ENCODE measurements at places on chromosomes 6 and 20.
A peak's percentile ranks its signal among the peaks of the same experiment; 100 is the strongest.

DNA sequence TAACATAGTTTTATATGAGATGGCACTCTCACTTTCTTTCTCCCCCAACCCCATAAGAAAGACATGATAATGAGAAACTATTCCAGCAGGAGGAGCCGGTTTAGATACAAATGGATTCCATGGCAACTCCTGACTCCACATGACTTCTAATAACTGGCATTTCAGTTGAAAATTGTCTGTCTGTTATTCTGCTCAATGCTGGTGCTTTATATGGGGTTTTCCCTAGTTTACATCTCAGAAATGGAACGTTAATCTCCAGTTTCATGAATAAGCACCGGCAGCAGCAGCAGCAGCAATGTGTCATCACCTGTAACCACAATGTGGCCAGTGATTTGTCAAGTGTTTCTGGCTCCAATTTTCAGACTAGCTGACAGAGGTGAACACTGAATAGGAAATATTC is 8.0 kb upstream of the SIM1 start:
- peak; percentile 23 for DNase-seq

- DNase-seq, result no peak
Measured at GRCh38 chr20:39911497-39911896, 777.5 kb downstream of the MAFB start.

GRCh38 chr6:41443616-41444525 is 102.3 kb upstream of the FOXP4 start:
- DNase-seq, result no peak

- no peak for DNase-seq
Measured at GRCh38 chr20:4027590-4028265, 12.4 kb upstream of the RNF24 start.

- DNase-seq, result no peak
Measured at GRCh38 chr6:6655805-6656251, 67.3 kb downstream of the LY86 start.

- DNase-seq, result no peak
Measured at GRCh38 chr20:38272398-38272797, 11.9 kb upstream of the KIAA1755 start.

GRCh38 chr20:44028003-44028730 is 113.5 kb downstream of the TOX2 start:
- no peak for DNase-seq

DNA sequence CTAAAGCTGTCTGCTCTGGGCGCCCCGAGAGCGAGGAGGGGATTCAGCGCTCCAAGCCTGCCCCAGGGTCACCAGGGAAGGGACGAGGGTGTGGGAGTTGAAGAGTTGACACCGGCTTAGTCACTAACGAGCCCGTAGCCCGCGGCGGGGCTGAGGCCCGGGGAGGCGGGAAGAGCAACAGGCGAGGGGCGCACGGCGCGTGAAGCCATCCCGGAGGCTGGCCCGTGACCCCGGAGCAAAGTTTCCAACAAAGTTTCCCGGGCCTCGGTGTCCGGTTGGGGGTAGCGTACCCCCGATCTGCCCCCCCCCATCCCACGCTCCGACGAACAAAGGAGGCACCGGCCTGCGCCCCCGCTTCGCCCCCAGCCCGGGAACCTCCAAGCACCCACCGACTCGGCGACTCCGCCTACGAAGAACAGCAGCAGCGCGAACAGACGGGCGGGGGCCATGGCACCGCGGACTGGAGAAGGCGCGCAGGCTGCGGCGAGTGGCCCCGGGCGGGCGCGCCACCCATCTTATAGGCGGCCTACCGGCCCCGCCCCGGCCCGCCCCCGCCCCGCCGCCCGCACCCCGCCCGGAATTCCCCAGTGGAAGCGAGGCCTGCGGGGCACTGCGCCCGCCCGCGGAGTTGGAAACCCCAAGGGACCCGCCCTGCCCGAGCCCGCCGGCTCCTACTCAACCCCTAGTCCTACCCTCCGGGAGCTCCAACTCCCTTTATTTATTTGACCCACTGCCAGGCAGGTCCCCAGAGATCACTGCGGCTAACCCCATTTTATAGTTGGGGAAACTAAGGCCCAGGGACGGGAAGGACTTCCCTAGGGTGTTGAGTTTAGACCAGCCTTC is at the start of gene SDC4:
TSS of gene SDC4 (minus strand) at position 489 of the 843 bp plus-strand sequence. CDS start at position 449, 40 bp downstream.
- peak; percentile 84 for DNase-seq

GRCh38 chr6:1024587-1024986 is 287.3 kb upstream of the FOXQ1 start:
- DNase-seq, result peak; percentile 57

GRCh38 chr6:114361036-114361435 is 18.2 kb upstream of the HS3ST5 start:
- no peak for DNase-seq

- no peak for DNase-seq
Measured at GRCh38 chr6:164167873-164168405, 753.4 kb downstream of the QKI start.

GRCh38 chr20:19628570-19629134 is 129.4 kb upstream of the RIN2 start:
- DNase-seq, result no peak

DNA sequence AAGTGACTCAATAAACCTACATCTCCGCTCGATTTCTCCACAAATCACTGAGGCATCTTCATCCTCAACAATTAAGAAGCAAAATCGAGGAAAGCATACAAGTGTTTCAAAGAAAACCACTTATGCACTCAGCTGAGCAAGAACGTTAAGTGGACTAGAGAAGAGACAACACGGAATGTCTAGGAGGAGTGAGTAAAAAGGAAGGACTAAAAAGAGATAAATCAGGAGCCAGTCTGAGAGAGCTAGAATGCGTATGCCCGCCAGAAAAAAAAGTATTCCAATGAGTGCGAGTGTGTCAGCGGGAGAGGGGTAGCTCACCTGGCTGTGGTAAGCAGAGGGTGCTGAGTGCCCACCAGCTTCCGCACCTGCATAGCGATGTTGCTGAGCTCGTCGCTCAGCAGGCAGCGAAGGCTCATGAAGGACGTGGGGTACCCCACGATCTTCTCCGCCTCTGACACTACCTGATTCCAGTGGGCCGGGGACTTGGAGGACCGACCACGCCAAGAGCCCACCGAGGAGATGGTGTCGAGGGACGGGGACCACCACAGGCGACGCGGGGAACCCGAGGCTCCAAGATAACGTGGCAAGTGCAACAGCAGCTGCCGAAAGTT is 587 bp downstream of the PDSS2 start:
- no peak for DNase-seq

GRCh38 chr6:15481390-15482291 is 181.2 kb downstream of the DTNBP1 start:
- DNase-seq, result no peak

- no peak for DNase-seq
Measured at GRCh38 chr6:43260791-43261190, 17.5 kb downstream of the TTBK1 start.

DNA sequence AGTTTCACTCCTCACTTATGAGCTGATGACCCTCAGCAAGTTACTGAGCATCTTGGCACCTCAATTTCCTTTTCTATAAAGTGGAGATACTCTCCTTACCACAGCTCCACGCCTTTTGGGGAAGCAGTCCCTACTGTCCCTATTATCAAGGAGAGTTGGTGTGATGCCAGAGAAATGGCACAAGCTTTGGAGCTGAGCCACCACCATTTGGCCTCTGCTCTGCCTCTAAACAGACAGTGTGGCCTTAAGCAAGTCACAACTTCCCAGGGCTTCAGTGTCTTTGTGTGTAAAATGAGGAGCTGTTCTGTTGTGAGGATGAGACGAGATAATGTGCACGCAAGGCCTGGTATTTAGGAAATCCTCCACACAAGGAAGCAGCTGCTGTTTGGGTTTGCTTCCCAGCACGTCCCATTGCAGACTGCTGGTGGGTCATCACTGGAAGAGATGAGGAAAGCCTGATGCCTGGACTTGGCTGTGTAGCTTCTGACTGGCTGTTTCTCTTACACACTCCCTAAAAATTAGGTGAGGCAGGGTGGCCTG is 18.5 kb downstream of the NSFL1C start:
- DNase-seq, result no peak

- no peak for DNase-seq
Measured at GRCh38 chr6:37679539-37680476, 17.9 kb downstream of the MDGA1 start.

DNA sequence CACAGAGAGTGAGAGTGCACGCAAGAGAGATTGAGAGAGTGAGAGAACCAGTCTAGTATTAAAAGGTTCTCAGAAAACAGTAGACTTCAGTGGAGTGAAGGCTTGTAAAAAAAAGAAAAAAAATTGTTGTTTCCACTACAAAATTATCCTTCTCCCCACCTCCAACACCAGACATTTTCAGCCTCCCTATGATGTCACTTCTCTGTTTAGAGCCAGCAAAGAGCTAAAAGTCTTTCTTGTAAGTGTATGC is 77.8 kb downstream of the BACH2 start:
- no peak for DNase-seq

DNA sequence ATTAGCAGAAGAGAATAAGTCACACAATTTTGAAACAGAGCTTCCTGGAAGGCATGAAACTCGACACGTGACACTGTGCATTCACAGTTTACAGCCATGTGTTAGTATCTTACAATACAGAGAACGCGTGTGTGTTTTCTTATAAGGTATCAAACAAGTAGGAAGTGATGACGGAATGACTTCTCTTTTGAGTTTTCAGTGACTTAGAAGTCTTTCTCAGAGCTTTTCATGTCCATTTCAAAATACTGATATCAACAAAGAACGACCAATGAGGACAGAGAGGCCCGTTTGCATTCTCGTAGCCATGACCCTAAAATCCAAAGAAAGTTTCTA is 36.6 kb upstream of the DUSP22 start:
- DNase-seq, result no peak

DNA sequence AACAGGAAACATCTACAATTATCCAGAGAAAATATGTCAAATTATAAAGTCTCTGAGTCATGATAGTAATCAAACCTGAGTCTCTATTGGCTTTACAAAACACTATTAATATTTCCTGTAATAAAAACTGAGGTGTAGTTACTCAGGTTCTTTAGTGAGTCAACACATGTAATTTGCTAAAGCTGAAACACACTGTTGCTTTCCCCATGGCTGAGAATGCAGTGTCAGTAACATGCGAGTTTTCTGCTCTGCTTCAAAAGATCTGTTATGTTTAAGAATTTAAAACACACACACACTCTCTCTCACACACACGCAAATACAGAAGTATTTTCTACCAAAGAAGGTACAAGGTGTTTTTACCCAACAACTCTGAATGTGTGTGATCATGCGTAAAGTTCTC is 38.6 kb downstream of the ATXN1 start:
- no peak for DNase-seq

- DNase-seq, result no peak
Measured at GRCh38 chr6:15310680-15311079, 64.8 kb downstream of the JARID2 start.

DNA sequence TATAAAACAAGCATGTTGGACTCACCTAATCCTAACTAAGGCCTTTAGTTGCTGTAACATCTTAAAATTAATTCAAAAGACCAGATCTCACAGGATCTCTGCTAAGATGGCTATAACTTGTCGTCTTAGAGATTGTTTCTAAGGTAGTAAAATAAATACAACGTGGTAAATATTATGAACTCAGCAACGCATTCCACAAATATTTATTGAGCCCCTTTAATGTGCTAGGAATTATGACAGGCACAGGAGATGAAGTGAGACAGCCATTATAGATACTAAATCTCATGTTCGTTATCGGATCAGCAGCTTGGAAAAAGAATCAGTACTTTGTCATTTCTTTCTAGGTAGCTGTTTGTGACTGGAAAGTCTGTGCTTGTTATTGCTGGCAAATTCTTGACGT is 20.9 kb upstream of the MCM3 start:
- no peak for DNase-seq

DNA sequence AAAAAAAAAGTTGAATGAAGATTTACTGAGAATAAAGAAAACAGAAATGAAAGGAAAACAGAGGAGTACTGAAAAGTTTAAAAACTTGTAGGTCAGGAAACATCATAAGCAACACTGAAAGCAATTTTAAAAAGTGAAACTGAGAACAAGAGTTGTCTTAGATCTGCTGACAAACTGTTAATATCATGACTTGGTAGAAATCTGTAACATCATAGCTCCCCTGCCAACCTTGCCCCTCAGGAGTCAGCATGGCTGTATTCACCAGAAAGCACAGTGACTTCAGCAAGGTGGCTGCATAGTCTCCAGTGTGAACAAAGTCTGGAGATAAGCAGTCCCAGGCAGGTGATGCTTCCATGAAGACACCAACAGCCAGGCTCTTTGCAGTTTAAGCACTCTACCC is 5.3 kb downstream of the NAA20 start:
- DNase-seq, result no peak

- DNase-seq, result no peak
Measured at GRCh38 chr6:158780988-158781691, 38.0 kb downstream of the EZR start.

DNA sequence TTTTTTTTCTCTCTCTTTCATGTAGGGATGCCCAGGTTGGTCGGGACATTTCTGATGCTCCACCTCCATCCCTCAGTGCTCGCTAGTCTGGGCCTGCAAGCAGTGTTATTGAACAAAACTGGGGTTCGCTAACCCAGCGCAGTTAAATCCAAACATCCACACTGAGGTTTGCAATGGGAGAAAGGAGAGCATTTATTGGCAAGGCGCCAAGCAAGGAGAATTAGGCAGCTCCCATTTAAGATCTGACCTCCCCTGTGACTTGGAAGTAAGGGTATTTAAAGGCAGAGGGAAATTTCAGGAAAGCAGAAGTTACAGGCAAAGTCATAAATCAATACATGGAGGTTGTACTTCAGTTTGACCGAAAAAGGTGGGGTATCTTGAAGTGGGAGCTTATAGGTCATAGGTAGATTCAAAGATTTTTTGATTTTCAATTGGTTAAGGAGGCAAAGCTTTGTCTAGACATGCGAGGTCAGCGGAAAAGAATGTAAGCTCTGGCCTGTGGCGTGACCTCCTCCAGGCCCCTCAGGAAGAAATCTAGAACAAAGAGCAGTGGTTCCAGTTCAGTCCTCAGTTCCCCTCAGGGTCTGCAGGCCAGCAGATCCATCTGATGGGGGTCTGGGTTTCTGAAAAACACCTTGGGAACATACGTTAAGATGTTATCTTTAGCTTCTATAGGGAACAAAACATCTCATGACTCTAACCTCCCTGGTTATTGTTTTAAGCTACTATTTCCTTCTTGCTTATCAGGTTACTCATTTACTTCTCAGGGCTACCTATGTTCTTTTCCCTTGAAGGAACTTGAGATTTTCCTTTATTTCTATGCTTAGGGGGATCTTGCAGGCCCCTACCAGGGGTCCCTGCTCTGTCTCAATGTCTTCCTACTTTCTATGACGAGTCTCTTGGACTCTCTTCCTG is 66.0 kb upstream of the KIF16B start:
- no peak for DNase-seq

DNA sequence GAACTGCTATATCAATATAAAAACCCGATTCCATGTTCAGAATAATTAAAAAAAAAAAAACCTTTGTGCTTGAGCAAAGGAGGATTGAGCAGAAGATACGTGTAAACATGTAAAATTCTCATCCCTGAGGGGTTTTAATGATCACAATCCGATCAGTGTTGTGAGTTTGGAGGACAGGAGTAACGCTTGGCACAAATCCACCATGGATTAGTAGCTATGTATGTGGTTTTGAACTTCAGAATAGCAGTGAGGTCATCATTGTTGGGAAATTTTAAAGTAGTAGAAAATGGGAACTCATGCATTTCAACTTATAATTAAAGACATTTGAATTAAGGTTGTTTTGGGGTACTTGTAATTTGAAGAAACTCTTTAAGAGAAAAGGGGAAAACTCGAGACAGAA is 203.2 kb downstream of the RPS12 start:
- no peak for DNase-seq

Measured in T1000 (cell line).